ENCODE measurements at places on chromosomes 16 and 17. TPM values are rescaled to one million over a fixed set of nuclear protein-coding genes. Genes with fewer than 3 reads are reported as not detected.

Gene TAC4
- not detected for total RNA-seq

Gene NCOR1
- total RNA-seq = 56.9 TPM

Gene NOG
- 0.30 TPM for total RNA-seq

Gene TOM1L1
- 12.3 TPM for total RNA-seq

Gene GP1BA
- not detected for total RNA-seq

Gene GRIN2C
- not detected for total RNA-seq

Measured in bronchus fibroblast of lung (primary cell).